ENCODE measurements at places on chromosomes 6 and 20.
A peak's percentile ranks its signal among the peaks of the same experiment; 100 is the strongest.

DNA sequence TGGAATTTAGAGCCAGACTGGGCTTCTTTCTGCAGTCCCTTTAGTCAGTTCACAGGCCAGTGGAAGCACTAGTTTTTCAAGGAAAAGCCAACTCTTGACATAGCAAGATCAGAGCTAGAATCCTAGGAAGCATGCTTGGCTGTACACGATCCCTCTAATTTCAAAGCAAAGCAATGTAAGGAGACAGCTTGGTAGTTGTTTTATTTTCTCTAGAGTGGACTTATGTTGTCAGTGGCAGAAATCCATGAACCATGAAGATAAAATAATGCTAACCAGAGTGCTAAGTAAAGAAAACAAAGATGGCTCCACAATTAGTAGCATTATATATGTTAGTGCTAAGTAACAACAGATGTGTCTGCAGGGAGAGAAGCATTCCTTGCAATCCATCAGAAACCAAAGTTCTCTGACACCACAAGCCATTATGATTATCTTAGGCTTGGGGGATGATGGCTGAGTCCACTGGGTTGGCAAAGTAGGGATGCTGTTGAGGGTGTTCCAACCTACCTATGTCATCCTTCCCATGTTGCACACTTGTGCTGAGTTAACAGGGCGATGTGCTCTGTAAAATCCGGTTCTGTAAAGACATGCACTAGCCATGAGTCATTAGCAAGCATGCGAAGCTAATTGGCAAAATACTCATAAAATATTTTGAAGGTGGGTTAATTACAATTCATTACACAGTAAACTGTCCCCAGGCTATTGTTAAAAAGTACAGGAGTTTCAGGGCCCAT is 115.2 kb downstream of the BMP2 start:
- DNase-seq: no peak

GRCh38 chr6:15572296-15573016 is 90.4 kb downstream of the DTNBP1 start:
- DNase-seq: no peak

DNA sequence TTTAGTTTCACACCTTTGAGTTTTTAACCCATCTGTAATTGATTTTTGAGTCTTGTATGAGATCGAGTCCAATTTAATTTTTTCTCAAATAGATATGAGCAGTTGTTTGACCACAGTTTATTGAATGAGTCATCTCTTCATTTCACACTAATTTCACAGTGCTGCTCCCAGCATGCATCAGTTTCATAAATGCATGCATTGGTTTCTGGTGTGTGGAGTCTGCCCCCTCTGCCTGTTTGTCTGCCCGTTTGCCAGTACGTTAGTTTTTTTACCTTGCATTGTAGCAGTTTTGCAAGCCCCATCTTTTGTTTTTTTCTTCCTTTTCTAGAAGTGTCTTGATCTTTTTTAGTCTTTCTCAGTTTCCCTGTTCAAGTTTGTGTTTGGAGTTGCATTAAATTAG is 11.9 kb downstream of the SLX4IP start:
- DNase-seq: peak; percentile 39

- no peak for DNase-seq
Measured at GRCh38 chr6:14082771-14083170, 34.8 kb upstream of the CD83 start.

Data from suppressor macrophage treated with lipopolysaccharide for 4 hours (primary cell).